ENCODE measurements at places on chromosomes 6 and 20.

GRCh38 chr6:56732517-56732916 lies 89.8 kb upstream of the DST start:
- DNase-seq, result no peak

DNA sequence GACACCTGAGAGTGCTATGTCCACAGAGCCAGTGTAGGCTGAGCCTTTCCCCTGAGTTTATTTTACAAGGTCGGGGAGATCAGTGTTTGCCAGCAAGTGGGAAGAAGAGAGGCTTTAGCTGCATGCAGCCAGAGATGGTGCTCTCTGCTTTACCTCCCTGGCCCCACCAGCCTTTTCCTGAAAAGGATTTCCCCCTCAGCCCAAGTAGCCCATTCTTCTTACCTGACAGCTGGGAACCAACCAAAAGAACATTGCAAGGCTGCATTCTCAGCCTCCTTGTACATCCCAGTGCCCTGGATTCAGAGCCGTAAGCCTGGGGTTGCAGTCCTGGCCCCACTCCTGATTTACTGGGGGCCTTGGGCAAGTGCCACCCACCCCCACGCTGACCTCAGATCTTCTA lies 16.9 kb downstream of the SNPH start:
- no peak for DNase-seq

GRCh38 chr6:33744001-33744848 lies 2.5 kb downstream of the IP6K3 start:
- peak; percentile 59 for DNase-seq

DNA sequence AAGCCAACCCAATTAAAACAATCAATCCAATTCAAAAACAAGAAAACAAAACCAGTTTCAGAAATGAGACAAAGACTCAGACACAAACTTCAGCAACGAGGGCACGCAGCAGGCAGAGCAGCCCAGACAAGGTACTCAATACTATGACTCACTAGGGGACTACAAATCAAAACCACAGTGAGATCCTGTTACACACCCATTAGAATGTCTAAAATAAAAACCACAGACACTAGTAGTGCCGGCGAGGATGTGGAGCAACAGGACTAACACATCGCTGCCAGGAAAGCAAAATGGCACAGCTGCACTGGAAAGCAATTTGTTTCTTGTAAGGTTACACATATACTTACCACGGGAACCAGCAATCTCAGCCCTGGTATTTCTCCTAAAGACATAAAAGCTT lies 28.4 kb upstream of the MAS1L start:
- DNase-seq, result no peak

- DNase-seq, result no peak
These were observed 372.9 kb downstream of the SAMD5 start for GRCh38 chr6:147881432-147881831.

DNA sequence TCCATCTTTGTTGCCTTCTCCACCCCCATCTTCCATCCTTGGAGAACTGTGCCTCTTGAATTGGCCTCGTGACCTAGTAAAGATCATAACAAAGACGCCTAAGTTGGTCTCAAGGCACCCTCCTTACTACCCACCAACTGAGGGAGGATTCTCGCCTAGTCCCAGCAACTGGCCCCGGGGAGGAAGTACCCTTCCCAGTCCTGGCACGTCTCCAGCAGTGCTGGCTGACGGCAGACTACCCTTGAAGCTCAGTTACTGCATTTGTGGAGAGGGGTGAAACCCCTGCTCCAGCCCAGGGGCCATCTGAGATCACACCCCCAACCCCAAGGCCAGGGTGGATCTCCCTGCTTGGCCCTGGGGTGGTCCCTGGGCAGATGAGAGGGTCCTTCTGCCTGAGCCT lies 2.1 kb upstream of the OSBPL2 start:
- DNase-seq, result no peak

DNA sequence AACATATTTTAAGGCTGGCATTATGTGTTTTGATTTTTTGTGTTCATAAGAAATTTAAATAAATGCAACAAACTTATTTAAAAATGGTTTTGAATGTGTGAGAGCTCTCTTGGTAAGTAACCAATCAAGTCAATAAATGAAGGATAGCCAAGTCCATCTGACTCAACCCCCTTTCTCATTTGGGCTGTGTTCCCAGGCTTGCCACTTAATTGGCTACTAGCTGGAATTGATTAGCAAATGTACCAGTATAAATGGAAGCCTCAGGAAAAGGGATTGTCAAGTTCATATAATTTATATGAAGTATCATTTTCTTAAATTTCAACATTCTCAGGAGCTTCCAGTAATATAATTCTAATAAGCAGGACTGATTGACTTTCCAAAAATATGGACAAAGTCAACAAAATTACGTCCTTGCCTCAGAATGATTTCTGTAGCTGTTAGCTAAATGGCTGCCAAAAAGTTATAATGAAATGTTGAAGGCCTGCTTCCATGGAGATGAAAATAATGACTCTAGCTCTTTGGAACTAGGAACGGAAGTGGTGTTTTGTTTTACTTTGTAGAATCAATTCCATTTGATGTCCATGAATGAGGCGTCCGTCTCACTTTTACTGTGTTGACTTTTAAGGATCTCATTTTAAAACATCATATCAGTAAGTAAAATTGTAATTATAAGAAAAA lies 614.9 kb downstream of the CDH26 start:
- DNase-seq, result no peak

DNA sequence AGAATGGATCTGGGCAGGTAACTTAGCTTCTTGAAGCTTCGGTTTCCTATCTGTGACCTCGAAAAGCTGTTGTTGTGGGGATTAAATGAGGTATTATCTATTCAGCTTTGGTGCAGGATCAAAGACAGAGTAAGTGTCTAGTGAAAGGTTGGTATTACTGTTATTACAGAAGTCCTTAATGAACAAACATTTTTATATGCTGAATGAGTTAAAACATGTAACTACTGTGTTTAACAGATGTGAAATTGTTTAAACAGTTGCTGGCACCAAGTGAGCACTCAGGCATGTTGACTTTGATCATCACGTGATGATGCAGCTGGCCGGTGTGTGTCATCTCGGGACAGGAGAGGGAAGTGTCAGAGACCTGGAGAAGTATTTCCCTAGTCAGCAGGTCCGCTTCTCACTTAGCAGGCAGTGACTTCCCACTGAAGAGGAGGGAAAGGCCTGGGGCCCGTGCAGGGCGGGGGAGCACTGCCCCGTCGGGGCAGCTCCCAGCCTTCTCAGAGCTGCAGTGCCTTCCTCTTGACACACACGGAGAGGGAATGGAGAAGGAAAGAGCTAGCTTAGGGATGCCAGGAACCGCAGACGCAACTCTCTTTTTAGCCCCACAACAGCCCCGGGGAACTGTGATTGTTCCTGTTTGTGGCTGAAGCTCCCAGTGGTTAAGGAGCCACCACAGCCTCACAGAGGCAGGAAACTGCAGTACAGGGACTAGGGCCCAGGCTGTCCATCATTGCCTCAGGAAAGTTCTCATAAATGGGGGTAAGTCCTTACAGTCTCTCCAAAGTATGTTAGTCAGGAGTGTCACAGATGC lies 18.0 kb downstream of the TUBB2A start:
- DNase-seq, result peak; percentile 85

DNA sequence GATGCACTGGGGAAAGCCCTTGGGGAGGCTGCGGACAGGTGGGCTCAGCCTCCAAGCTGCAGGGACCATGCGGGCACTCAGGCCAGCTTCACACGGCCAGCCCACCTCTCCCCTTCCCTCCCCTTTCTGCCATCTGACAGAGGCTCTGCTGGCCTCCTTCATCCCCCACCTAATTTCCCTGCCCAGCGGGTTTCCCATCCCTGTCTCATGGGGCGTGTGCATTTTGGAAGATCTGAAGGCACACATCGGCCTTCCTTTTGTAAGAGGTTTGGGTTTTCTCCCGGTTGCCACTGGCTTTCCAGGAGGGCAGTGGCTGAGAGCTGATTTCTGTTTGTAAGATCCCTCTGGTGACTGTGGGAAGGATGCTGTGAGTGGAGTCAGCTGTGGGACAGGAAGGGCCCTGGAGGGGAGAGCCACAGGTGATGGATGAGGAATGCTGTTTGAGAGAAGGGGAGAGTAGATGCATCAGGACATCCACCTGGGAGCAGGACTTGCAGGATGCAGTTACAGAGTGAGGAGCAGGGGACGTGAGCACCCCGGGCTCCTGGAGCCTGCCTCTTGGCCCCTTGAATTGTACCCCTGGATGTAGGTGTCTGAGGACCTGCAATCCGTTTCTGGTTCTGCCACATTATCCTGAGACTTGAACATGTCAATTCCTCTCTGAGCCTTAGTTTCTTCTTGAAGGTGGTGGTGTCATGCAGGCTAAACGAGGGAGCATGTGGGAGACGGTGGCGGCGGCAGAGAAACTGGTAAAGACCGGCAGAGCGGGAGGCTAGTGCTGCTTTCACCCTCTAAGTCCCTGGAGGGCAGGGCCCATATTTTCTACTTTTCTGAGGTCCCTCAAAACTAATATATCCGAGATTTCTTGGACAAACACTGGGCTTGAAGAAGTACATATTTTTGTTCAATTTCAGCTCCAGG lies 5.9 kb upstream of the TUBB1 start:
- no peak for DNase-seq

GRCh38 chr6:147585256-147585655 lies 76.8 kb downstream of the SAMD5 start:
- DNase-seq, result no peak

GRCh38 chr6:119224095-119224701 lies 125.4 kb downstream of the MAN1A1 start:
- DNase-seq, result no peak

GRCh38 chr6:136362421-136363356 lies 73.0 kb upstream of the BCLAF1 start:
- no peak for DNase-seq

- no peak for DNase-seq
These were observed 73.5 kb upstream of the RNF217 start for GRCh38 chr6:124888581-124889371.

DNA sequence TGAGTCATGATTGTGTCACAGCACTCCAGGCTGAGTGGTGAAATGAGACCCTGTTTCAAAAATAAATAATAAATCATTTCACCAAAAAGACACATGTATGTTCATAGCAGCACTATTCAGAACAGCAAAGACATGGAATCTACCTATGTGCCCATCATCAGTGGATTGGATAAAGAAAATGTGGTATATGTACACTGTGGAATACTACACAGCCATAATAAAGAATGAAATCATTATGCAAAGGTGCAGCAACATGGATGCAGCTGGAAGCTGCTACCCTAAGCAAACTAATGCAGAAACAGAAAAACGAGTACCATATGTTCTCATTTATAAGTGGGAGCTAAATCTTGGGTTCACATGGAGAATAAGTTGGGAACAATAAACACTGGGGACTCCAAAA lies 33.1 kb downstream of the ZNF451 start:
- DNase-seq, result no peak

- peak; percentile 79 for DNase-seq
These were observed 181.0 kb downstream of the TRIM27 start for GRCh38 chr6:28742668-28743270.

DNA sequence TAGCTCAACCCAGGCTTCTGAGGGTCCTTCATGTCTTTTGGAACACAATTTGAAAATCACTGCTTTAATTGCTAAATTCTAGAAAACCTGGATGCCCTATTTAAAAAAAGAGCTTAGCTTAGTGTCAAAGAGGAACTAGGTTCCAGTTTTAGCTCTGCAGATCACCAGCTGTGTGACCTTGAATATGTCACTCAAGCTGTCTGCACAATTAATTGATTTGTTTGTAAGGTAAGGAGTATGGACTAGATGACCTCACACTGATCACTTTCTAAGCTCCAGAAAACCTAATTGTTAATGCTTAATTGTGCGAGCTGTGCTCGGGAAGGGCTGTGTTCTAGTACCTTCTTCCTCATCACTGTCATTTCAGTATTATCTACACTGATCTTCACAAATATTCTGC lies 26.2 kb downstream of the UTRN start:
- no peak for DNase-seq

GRCh38 chr20:62925420-62926228 lies 681 bp downstream of the DIDO1 start:
- DNase-seq, result no peak
